GM10248 (cell line): ENCODE measurements at places on chromosomes 3 and 15.

DNA sequence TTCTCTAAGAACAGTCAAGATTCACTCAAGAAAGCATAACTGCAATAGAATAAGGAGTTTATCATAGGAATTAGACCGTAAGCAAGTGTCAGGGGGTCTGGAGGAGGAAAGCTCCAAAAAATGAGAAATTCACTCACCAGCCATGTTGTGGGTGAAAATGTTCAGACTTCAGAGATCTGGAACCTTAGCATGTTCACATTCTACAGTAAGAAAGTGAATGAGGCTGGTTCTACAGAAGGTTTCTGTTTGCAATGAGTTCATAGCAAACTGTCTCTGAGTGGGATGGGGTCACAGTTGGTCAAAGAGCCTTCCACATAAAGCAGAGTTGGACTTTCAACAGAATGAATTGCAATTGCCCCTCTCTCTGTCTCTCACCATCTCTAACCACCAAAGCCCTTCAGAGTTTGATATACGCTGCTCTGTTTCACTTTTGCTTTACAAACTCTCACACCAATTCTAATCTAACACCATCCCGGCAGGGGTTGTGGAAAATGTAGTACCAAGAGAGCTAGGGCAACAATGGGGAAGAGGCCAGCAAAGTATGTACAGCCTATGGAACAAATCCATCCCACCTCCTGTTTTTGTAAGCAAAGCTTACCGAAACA lies 581.8 kb upstream of the UBE2E2 start:
- no peak for DNase-seq

GRCh38 chr15:81309647-81310450 lies 14.1 kb downstream of the STARD5 start:
- DNase-seq, result no peak

DNA sequence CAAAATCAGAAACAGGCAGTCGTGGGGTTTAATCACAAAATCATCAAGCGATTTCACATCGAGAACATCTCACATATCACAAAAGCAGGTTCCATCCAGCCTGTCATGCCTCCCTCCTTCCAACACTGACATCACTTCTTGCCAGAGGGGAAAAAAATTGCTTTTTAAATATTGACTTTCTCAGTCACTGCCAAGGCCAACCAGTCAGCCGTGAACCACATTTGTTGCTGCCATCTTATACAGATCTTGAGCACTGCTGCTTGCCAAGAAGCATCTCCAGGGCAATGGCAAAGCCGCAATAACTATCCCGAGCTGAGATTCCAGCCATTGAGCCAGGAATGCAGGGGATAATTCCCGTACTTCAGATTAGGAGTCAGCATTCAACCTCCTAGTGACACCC lies 174.6 kb downstream of the ANXA2 start:
- DNase-seq, result no peak

DNA sequence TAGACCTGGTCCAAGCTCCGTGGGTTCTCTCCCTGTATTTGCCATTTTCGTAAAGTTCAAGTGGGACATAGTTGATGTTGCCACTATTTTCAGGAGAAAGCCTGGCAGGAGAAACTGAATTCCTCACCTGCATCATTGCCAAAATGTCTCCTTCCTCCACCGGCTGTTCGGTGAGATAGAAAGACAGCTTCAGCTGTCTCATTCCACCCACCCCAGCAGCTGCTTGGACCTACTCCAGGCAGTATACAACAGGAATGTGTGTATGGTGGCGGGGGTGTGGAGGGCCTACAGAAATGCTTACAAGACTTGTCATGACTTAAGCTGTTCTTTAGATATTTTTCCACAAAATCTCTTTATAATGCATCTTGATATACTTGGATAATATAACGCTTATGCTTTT lies 132.7 kb upstream of the RAP2B start:
- no peak for DNase-seq

DNA sequence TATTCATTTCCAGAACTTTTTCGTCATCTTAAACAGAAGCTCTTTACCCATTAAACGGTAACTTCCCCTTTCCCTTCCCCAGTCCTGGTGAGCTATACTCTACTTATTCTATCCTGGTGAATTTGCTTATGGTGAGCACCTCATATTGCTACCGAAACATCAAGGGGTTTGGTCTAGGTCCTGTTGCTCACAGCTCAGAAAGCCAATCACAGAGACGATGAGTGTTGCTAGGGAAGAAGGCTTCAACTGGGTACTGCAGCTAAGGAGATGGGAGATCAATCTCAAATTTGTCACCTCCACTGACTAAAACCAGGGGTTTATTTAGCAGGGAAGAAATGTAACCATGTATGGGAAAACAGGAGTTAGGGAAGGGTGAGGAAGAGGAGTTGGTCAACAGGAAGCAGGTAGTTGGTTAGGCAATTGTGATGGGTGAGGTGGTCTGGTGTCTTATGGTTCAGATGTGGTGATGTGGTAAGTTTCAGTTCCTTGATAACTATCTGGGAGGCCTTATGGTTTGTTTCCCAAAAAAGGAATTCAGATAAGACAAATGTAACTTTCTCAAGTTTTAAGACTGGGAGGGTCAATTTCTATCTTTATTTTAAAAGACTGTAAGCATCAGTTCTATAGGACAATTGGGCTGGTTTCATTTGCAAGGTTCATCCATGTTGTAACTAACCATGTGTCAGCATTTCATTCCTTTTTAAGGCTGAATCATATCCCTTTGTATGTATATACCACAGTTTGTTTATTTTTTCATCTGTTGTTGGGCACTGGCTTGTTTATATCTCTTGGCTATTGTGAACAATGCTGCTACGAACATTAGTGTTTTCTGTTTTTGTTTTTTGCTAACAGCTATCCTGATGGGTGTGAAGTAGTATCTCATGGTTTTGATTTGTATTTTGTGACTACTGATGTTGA lies 24.3 kb downstream of the ARHGAP11B start:
- DNase-seq, result peak; percentile 51

- DNase-seq, result no peak
These were observed 13.3 kb upstream of the LRRC15 start for GRCh38 chr3:194382892-194383223.

GRCh38 chr3:42256135-42256819 lies 9.7 kb downstream of the CCK start:
- no peak for DNase-seq

DNA sequence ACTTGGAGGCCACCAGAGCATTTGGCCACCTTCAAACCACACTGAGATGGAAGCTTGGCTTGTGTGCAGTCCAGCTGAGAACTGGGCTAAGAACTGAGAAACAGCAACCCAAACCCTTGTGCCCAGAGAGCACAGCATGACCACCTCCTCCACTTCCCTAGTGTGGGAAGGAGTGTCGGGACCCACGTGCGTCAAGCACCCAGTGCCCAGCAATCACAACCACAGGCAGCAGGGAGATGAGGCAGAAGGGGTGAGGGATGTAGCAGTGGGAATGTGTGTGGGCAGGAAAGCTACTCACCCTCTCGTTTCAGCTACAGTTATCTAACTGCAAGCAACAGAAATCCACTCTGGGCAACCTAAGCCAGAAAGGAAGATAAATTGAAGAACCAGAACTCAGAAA lies 25.0 kb upstream of the RFTN1 start:
- DNase-seq, result no peak
